ENCODE measurements at places on chromosomes 4 and X.

- no peak for DNase-seq
Observed at GRCh38 chr4:23972187-23972586, 82.3 kb upstream of the PPARGC1A start.

DNA sequence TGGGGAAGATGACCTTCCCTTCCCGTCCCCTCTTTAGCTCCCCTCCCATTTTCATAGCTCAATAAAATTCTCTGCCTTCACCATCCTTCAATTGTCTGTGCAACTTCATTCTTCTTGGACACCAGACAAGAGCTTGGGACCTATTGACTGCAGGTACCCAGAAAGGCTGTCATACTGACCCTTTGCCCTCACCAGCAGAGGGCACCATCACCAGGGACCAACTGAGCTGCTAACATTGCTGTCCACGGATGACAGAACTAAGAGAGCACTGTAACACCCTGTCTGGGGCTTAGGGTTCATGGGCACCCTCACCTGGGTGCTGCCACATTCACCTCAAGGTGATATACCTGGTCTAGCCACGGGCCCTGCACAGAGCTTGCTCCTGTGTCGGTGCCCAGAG is 141.3 kb upstream of the VCX3B start:
- DNase-seq: no peak

- no peak for DNase-seq
Observed at GRCh38 chr4:167475951-167476350, 241.7 kb upstream of the SPOCK3 start.

DNA sequence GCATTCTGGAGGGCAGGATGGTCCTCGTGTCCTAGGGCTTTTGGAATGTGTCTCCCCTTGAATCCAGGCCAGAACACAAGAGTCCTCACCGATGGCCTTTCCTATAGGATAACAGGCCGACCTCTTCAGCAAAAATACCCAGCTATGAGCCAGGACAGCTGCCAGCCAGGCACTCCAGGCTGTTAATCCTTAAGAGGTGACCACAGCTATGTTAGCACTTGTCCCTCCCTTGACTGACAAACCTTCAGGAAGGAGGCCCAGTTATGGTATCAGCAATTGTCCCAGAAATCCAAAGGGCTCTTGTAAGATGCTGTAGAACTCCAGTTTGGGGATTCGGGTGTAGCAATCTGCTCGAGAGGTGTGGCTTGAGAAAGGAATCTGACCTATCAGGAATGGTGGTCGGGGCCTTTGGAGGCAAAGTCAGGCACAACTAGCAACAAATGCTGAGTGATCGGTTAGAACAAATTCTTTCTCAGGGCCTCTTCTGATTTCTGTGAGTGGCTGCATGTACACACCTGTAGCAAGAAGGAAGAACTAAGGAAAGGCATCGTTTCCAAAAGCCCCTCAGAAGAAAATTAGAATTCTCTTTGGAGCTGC is 54.6 kb downstream of the PTCHD1 start:
- no peak for DNase-seq

- no peak for DNase-seq
Observed at GRCh38 chr4:2470791-2471190, 1.9 kb downstream of the RNF4 start.

GRCh38 chr4:142743121-142743825 is 102.8 kb downstream of the INPP4B start:
- DNase-seq: no peak

DNA sequence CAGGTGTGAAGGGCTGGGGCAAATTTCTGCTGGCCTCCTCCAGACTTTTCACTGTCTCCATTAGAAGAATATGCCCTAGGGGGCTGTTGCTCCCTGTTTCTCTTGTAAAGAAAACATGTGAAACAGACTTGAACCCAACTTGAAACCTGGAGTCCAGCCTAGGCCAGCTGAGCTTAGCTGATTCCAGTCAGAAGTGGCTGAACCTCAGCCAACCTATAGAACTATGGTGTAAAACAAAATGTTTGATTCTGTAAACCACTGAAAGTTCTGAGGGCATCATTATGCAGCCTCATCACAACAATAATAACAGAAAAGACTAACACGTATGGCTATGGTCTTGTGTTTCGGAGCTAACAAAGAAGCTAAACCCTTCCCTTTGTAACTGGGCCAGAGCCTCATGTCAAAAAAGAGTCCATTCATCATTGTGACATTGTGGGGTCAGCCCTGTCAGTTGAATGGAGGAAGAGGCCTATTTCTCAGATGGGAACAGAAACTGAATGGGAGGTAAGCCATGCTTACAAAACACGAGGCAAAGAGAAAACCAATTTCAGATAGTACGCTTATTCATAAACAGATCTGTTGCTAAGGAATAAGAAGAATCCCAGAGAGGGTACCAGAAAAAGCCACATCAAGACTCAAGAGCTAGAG is 34.1 kb downstream of the SETD7 start:
- no peak for DNase-seq

- no peak for DNase-seq
Observed at GRCh38 chr4:75545526-75545925, 10.3 kb upstream of the ODAPH start.

- DNase-seq: no peak
Observed at GRCh38 chr4:8788174-8788573, 83.5 kb downstream of the HMX1 start.

DNA sequence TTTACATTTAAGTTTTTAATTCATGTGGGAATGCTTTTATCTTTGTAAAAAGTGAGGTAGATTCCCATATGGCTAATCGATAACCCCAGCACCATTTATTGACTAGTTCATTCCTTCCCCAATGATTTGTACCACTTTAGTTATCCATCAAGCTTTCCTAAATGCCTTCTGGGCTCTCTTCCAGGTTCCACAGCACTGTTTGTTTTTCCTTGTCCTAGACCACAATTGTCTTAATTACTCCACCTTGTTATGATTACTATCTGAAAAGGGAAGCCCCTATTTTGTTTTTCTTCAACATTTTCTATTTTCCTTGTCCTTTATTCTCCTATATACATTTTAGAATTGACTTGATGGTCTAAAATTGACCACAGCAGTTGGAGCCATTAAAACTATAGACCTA is 48.5 kb upstream of the GPRIN3 start:
- no peak for DNase-seq

DNA sequence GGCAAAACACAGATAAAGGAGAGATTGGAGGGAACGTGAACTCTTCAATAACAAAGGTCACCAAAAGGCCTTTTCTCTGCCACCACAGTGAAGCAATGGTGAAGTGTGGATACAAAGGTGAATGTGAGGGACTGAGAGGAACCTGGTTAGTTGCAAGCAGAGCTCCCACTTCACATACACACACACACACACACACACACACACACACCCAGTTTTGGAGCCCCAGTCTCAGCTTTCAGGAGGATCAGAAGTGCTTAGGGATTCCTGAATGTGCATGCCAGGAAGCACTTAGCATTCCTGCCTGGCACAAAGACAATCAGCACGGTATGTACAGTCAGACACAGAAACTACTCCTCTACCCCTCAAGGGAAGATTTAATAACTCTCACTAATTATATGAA is 71.5 kb downstream of the ARHGEF9 start:
- no peak for DNase-seq

DNA sequence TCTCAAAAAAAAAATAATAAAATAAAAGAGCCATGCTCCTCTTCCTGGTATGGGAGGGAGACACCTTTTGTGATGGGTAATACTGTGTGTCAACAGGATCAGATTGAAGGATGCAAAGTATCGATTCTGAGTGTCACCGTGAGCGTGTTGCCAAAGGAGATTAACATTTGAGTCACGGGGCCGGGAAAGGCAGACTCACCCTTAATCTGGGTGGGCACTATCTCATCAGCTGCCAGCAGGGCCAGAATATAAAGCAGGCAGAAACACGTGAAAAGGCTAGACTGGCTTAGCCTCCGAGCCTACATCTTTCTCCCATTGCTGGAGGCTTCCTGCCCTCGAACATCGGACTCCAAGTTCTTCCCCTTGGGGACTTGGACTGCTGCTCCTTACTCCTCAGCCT is 95.4 kb downstream of the SHOX start:
- no peak for DNase-seq
